ENCODE measurements at places on chromosomes 13 and 19. TPM values are rescaled to one million over a fixed set of nuclear protein-coding genes. Genes with fewer than 3 reads are reported as not detected.

The COMP gene
- total RNA-seq = not detected

The ATP4B gene
- not detected for total RNA-seq

The PLIN5 gene
- 8.1 TPM for total RNA-seq

The ZNF432 gene
- total RNA-seq = 0.64 TPM

The NLRP9 gene
- not detected for total RNA-seq

The TMPRSS9 gene
- not detected for total RNA-seq

The SERPINE3 gene
- total RNA-seq = not detected

The AP1M2 gene
- 111 TPM for total RNA-seq

The C2CD4C gene
- total RNA-seq = 7.1 TPM

The CEACAM1 gene
- total RNA-seq = 1.2 TPM

The MISP3 gene
- 5.2 TPM for total RNA-seq

The PSG6 gene
- not detected for total RNA-seq

The ZNF419 gene
- total RNA-seq = 1.9 TPM

The ACP5 gene
- total RNA-seq = 1.2 TPM

The RCBTB2 gene
- total RNA-seq = 1.3 TPM

The CGB5 gene
- total RNA-seq = not detected

The KLK5 gene
- 1.2 TPM for total RNA-seq

The C19orf73 gene
- total RNA-seq = 2.2 TPM

The WTIP gene
- 8.4 TPM for total RNA-seq

The PSG3 gene
- total RNA-seq = not detected

The RPL18 gene
- total RNA-seq = 2,006 TPM

The HSD17B14 gene
- total RNA-seq = 3.9 TPM

The ATP8A2 gene
- total RNA-seq = not detected

The KIRREL2 gene
- total RNA-seq = 1.3 TPM

The ZNF154 gene
- total RNA-seq = 0.10 TPM

The TSPAN16 gene
- not detected for total RNA-seq

The TPTE2 gene
- total RNA-seq = not detected

The PGLYRP2 gene
- not detected for total RNA-seq

The INSR gene
- total RNA-seq = 25.4 TPM

The TMEM59L gene
- total RNA-seq = 14.3 TPM

The ZNF534 gene
- total RNA-seq = not detected

The RNF225 gene
- total RNA-seq = 1.2 TPM

The JAK3 gene
- 5.7 TPM for total RNA-seq

The FTL gene
- total RNA-seq = 1,885 TPM

The LIPE gene
- 11.3 TPM for total RNA-seq

The TLE6 gene
- 10.9 TPM for total RNA-seq

The LGALS16 gene
- total RNA-seq = not detected

The SWSAP1 gene
- total RNA-seq = 2.5 TPM

The VASP gene
- total RNA-seq = 152 TPM

The CYP2S1 gene
- total RNA-seq = 17.6 TPM

The COX7A1 gene
- total RNA-seq = not detected
